ENCODE measurements at places on chromosomes 6 and 20.

GRCh38 chr20:63009988-63010769 is 3.4 kb upstream of the BHLHE23 start:
- DNase-seq, result peak; percentile 16

GRCh38 chr6:166382500-166382932 is 224 bp downstream of the MPC1 start:
- no peak for DNase-seq

GRCh38 chr6:63899550-63899949 is 263.9 kb downstream of the PHF3 start:
- DNase-seq, result no peak

GRCh38 chr20:19823216-19823615 is 65.2 kb downstream of the RIN2 start:
- no peak for DNase-seq

- DNase-seq, result no peak
Measured at GRCh38 chr6:134739299-134740026, 210.4 kb downstream of the ALDH8A1 start.

- no peak for DNase-seq
Measured at GRCh38 chr6:118298476-118299427, 249.3 kb upstream of the PLN start.

DNA sequence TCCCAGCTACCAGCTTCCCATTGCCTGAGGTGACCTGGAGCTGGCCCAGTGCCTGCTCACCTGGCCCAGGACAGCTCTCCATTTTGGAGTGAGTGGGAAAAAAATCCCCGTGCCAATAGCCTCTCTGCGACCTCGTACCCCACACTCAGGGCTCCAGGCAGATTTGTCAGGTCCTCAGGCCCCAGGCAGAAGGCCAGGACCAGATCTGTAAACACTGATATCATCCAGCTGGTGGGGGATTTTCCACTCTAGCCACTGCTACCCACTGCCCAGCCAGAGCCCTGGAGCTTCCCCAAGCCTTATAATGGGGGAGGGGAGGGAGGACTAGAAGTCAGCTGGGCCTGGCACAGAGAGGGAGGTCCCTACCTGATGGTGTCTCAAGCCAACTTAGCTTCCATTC is 1.3 kb upstream of the PGC start:
- no peak for DNase-seq

DNA sequence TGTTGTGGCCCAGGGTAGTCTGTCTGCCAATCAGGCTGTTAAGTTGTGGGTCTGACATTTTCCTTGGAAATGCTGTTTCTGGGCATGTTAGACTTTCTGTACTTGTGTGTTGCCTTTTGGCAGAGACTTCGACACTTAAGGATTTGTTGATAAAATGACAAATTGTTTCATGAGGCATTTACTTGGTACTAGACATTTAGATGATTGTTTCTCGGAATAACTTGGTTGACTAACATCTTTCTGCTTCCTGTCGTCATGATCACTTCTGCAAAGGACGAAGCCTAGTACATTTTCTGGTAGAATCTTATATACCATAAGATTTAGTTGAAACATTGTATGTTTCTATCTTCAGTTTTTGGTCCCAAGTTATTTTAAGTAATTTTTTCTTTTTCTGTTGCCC is 34.1 kb downstream of the UTRN start:
- no peak for DNase-seq

DNA sequence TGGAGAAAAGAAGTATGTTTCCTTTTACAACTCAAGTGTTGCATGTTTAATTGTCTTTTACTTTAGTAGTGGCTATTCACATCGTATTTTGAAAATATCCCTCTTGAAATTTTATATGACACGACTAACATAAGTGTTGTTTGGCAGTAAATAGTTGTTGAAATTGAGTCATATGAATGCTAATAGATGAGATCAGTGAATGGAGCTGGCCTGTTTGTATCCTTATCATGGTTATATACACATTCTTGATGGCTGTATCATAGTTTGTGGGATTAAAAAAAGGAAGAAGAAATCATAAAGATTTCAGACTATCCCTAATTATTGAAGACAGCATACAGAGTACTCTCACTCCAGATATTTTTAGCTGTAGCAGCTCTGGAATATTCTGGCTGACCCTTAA is 8.2 kb upstream of the RAE1 start:
- DNase-seq, result no peak

- DNase-seq, result no peak
Measured at GRCh38 chr6:166765234-166765541, 138.1 kb upstream of the RPS6KA2 start.

DNA sequence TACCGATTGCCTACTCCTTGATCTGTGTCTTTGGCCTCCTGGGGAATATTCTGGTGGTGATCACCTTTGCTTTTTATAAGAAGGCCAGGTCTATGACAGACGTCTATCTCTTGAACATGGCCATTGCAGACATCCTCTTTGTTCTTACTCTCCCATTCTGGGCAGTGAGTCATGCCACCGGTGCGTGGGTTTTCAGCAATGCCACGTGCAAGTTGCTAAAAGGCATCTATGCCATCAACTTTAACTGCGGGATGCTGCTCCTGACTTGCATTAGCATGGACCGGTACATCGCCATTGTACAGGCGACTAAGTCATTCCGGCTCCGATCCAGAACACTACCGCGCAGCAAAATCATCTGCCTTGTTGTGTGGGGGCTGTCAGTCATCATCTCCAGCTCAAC is 13.5 kb downstream of the CCR6 start:
- DNase-seq, result no peak

GRCh38 chr6:10759312-10759839 is 11.8 kb downstream of the TMEM14B start:
- no peak for DNase-seq

GRCh38 chr20:17615645-17616479 is 46.0 kb downstream of the DSTN start:
- DNase-seq, result no peak

GRCh38 chr6:51120016-51120415 is 301.3 kb downstream of the TFAP2B start:
- DNase-seq, result no peak

GRCh38 chr6:132512638-132513632 is at the start of gene STX7:
Gene STX7, minus strand, starts transcription at chr6:132513116. Its CDS starts 9,586 bp downstream, at chr6:132503530.
- DNase-seq, result peak; percentile 66

GRCh38 chr6:98672681-98673475 is 161.5 kb upstream of the POU3F2 start:
- no peak for DNase-seq

- DNase-seq, result no peak
Measured at GRCh38 chr6:17865243-17865642, 122.2 kb downstream of the KIF13A start.

GRCh38 chr20:38833857-38834164 is 28.3 kb downstream of the PPP1R16B start:
- DNase-seq, result no peak

Measured in stimulated activated CD4-positive, alpha-beta T cell treated with anti-CD3 and anti-CD28 coated beads, TNF-alpha, amount 100 ng/mL, for 1 hour (primary cell).